DMS153 (cell line): ENCODE measurements at places on chromosomes 6 and 20.

- no peak for DNase-seq
Observed at GRCh38 chr6:52922161-52922560, 12.7 kb upstream of the GSTA3 start.

DNA sequence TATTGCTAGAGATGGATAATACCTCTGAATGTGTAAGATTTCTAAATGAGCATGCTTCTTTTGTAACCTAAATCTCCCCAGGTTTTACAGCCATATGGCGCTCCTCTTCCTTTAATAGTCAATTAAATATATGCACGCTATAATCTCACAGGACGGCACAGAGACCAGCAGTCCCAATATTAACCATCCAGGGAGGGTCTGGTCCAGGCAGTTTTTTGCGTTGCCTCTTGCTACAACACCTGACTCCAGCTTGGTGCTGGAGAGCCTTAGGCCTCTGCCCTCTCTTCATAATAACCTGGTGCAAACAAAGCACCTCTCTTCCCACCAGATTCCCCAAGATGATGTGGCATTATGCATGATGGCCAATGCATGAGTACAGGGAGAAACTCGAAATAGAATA is 183.4 kb downstream of the LY86 start:
- no peak for DNase-seq

- DNase-seq = no peak
Observed at GRCh38 chr6:21501815-21502214, 91.7 kb upstream of the SOX4 start.

DNA sequence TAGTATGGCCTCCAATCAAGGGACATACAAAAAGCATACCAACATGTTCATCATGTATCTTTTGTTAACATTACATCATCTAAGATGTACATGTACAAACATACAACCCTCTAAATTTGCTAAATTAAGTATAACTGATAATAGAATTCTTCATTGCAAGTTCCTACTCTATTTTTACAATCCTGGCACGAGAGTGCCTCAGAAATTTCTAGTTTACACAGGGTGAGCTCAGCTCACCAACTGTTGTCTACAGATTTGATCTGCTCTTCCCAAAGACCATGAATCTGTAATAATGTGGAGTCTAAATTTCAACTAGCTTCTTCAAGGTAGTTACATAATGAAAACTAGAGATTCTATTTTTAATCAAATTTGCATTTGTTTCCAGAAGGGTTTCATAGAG is 179.7 kb downstream of the HIVEP2 start:
- DNase-seq = no peak

DNA sequence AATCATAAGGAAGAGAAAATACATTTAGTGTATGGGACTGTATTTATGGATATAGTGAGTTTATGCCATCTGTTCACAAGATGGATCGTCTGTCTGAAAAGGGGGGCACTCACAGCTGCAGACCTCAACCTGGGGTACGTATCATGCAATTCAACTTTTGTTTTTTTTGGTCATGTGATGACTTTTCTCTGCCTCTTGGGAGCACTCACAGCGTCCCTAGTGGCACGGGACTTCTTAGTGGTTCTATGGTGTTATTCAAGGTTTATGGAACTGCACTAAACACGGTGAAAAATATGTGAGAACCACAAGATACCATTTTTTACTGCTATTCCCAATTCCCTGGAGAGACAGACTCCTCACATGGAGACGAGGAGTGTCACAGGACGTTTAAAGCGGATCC is 60.4 kb upstream of the MPC1 start:
- DNase-seq = no peak

- DNase-seq = no peak
Observed at GRCh38 chr6:119481976-119482375, 132.4 kb upstream of the MAN1A1 start.
